ENCODE measurements at places on chromosomes 12 and 14.

GRCh38 chr12:42584651-42585111, 4.9 kb downstream of the PRICKLE1 start:
- DNase-seq, result no peak

- peak; percentile 34 for DNase-seq
Measured at GRCh38 chr12:4118601-4119156, 154.9 kb upstream of the CCND2 start.

DNA sequence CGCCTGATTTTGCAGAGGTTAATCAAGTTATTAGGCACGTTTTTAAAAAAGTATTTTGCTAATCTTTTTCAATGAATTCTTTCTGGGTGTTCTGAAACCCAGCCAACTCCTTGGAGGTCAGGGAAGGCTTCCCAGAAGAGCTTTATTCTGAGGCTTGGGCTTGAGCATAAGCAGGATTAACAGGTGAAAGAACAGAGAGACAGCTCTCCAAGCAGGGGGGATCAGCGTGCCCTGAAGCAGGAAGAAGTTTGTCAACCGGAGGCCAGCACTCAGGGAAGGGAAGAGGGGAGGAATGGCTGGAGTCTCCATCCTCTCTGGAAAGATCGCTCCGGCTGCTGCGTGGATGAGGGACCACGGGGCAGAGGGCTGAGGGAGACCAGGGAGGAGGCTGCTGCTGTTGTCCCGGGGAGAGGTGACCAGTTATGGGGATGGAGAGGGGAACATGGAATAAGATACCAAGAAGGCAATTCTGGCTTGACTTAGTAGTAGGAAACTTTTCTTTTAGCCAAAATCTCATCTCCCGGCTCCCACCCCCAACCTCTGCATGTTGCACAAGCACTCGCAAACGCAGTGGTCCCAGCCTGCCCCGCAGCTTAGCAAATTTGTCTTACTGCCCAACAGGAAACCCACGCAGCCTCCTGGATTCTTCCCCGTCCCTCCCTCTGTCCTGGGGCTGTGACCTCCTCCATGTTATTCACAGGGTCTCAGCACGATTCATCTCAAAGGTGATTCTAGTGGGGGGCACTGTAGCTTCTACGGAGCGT, 1.1 kb upstream of the SSH1 start:
- DNase-seq, result no peak

- DNase-seq, result no peak
Measured at GRCh38 chr14:103542605-103543088, 13.7 kb downstream of the TRMT61A start.

DNA sequence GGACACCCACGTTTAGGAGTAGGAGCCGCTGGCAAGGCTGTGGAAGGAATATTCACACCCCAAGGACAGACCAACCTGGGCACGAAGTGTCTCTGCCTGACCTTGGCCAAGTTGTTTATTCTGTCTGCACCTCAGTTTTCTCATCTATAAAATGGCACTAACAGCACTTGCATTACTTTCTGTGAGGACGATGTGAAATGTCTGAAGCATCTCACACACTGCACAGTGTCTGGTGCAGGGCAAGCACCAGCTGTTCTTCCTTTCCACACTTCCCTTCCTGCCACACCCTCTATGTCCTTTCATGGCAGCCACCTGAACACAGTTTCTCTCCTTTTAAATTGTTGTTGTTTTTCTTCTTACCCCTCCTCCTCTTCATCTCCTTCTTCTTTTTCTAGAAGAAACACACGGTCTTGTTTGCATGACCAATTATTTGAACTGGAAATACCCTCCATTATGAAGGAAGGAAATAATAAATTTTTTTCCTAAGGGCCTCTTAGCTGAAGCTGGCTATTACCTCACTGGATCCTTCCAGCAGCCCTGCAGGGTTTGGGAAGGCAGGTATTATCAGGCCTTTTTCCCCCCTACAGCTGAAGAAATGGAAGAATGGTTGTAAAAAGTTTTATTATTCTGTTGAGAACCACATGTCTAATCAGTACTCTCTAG, 42.9 kb upstream of the ATP23 start:
- DNase-seq, result no peak

DNA sequence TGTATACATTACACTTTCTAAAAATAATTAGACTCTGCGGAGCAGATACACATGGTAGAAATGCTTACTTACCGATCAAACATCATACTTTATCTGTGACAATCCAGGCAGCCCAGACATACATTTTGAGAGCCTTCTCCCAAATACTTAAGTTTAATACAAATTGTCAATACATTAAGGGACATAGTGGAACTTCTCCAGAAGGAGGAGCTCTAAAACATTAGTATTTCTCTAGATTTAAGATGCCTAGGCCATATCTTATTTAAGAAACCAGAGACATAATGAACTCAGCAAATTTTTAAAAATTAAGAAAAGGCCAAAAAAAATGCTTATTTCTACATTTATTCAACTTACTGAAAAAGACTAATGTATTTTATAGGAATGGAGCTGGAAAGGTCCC, 16.1 kb downstream of the ACSM4 start:
- no peak for DNase-seq

GRCh38 chr14:72651081-72651480, 242.8 kb downstream of the DPF3 start:
- no peak for DNase-seq

Data from ureter (tissue), 1 donor.